ENCODE measurements at places on chromosomes 1 and 21.

GRCh38 chr1:79472067-79472656, 465.6 kb upstream of the ADGRL4 start:
- DNase-seq, result no peak

DNA sequence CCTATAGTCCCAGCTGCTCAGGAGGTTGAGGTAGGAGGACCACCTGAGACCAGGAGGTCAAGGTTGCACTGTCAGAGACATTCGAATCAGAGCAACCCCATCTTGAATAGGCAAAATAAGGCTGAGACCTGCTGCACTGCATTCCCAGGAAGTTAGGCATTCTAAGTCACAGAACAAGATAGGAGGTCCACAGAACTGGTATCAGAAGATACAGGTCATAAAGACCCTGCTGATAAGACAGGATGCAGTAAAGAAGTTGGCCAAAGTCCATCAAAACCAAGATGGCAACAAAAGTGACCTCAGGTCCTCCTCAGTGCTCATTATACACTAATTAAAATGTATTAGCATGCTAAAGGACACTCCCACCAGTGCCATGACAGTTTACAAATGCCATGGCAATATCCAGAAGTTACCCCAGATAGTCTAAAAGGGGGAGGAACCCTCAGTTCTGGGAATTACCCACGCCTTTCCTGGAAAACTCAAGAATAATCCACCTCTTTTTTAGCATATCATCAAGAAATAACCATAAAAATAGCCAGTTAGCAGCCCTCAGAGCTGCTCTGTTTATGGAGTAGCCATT, 65.2 kb upstream of the KLHDC7A start:
- no peak for DNase-seq

DNA sequence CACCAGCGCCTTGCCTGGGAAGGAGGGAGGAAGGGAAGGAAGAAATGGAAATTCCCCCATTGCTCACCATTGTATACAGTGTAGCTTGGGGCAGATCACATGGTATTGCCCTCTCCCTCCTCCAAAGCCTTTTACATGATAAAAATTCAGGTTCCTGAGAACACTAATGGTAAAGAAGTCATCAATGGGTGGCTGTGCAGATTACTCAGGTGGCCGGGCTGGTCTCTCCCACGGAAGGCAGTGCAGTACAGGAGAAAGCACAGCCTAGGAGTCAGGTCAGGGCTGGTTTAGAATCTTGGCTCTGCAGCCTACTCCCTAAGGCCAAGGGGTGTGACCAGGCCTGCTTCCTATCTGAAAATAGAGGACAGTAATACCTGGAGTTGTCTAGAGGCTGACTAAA, 107.9 kb downstream of the SUSD4 start:
- DNase-seq, result no peak

DNA sequence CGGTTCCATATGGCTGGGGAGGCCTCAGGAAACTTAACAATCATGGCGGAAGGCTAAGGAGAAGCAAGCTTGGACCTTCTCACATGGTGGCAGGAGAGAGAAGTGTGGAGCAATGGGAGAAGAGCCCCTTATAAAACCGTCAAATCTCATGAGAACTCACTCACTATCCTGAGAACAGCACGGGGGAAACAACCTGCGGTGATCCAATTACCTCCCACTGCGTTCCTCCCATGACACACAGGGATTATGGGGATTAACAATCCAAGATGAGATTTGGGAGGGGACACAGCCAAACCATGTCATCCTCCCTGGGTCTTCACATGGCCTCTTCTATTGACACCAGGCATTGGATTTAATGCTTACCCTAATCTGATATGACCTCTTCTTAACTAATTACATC, 455.1 kb upstream of the VAMP3 start:
- no peak for DNase-seq

- DNase-seq, result no peak
These were observed 126.5 kb downstream of the MATN1 start for GRCh38 chr1:30596891-30597290.

DNA sequence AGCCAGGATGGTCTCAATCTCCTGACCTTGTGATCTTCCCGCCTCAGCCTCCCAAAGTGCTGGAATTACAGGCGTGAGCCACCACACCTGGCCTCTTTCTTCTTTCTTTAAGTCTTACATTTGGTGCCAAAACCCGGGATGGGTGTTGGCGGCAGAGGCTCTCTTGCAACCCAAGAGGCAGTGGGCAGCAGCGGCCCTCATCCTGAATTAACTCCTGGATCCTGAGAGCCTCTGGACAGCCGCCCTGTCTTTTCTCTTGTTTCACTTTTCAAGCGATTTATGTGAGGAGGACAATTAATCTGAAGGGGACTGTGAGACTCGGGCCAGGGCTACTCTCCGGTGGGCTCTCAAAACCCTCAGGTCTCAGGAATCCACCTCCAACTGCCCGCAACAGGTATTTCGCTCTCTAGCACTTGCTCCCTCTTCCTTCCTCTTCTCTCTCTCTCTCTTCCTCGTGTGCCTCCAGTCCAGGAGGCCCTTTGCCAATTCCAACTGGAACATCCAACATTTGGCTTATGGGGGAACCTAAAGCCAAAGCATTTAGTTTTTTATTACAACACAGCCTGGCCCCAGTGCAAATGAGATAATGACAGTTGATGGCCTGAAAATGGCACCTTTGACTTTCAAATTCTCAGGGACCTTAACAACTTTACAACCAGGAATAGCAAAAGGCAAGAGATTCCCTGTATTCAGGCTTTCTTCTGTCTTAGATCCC, 18.1 kb upstream of the SLC2A5 start:
- DNase-seq, result no peak

DNA sequence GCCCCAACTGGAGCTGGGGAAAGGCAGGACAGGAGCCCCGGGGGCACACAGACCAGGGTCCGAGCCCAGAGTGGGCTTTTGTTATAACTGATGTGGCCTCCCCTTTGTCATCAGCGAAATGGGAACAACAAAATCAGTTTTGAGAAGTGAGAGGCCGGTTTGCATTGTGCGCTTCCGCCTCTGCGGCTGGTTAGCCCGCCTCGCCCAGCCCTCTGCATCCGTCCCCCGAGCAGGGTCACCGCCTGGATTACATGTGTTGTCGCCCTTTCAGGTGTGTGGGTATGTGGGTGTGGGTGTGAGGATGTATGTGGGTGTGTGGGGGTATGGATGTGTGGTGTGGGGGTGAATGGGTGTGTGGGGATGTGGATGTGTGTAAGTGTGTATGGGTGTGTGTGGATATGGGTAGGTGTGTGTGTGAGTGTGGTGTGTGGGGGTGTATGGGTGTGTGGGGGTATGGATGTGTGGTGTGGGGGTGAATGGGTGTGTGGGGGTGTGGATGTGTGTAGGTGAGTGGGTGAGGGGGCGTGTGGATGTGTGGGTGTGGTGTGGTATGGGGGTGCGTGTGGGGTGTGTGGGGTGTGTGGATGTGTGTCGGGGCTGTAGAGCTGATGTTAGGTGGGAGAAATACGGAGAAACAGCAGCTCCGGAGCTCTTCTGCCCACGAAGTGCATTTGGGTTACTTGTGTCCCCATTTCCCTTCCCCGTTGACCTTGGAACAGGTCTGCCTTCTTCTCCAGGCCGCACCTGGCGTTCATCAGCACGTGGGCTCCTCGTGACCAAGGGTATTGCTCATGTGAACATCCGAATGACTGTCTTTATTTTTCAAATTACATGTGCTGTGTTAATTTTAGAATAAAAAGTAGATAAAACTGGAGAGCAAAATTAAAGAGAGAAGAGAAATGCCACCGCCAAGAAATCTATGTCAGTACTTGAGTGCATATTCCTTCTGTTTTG, 67.6 kb downstream of the FHAD1 start:
- no peak for DNase-seq

GRCh38 chr1:119636491-119637089, 11.5 kb downstream of the ZNF697 start:
- DNase-seq, result no peak

DNA sequence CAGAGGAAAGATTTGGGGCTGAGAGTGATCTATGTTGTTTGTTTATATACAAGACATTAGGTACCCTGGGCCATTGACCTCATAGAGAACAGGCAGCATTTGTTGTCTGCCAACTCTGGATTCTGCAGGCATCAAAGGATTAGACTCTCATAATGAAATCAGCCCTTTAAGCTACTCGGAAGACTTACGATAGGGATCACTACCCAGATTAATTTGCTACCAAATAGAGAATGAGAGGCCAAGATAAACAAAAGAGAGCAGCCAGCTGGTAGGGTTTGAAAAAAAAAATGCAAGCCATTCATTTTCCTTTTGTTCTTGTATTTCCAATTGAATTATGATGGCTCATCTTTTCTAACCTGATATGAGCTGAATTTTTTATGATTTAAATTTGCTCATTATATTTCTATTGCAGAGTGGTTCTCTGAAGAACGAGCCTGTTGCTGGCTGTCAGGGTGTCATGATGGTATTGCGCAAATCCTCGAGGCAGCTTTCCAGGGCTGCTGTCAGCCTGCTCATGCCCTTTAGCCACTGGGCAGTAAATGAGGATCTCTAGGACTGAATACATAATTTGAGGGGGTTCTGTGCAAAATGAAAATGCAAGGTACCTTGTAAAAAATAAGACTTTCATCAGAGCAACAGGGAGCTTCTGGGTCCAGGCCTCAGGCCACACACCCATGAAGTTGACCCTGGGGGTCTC, 116.4 kb upstream of the KCNJ15 start:
- DNase-seq, result no peak

GRCh38 chr1:168288311-168289052, 7.8 kb downstream of the TBX19 start:
- DNase-seq, result no peak

Data from substantia nigra (tissue), 51 donors.